GM03348 (cell line): ENCODE measurements at places on chromosomes 7 and 10.

DNA sequence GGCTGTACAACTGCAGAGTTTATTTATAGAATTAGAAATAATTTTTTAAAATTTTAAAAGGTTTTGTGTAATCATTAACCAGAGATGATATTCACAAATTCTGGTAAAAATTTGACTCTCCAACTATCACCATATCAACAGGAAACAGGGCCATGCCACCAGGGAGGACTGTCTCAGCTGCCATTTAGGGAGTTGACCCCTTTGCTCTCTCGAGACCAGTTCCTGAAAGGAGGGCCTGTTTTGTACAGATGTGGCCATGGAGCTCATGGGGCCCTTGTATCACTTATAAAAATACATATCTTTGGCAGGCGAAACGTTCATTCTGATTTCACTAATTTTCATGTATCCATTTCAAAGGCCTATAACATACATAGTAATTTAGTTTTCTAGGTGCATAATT is 20.3 kb downstream of the H2AZ2 start:
- DNase-seq: no peak

DNA sequence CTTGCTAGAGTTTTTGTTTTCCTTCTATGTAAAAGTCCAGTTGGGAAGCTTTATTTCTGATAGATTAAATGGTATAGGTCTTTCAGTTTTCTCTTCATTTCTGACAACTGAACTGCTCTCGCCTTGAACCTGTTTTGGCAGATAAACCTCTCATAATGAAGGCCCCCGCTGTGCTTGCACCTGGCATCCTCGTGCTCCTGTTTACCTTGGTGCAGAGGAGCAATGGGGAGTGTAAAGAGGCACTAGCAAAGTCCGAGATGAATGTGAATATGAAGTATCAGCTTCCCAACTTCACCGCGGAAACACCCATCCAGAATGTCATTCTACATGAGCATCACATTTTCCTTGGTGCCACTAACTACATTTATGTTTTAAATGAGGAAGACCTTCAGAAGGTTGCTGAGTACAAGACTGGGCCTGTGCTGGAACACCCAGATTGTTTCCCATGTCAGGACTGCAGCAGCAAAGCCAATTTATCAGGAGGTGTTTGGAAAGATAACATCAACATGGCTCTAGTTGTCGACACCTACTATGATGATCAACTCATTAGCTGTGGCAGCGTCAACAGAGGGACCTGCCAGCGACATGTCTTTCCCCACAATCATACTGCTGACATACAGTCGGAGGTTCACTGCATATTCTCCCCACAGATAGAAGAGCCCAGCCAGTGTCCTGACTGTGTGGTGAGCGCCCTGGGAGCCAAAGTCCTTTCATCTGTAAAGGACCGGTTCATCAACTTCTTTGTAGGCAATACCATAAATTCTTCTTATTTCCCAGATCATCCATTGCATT is 27.1 kb downstream of the MET start:
- no peak for DNase-seq

DNA sequence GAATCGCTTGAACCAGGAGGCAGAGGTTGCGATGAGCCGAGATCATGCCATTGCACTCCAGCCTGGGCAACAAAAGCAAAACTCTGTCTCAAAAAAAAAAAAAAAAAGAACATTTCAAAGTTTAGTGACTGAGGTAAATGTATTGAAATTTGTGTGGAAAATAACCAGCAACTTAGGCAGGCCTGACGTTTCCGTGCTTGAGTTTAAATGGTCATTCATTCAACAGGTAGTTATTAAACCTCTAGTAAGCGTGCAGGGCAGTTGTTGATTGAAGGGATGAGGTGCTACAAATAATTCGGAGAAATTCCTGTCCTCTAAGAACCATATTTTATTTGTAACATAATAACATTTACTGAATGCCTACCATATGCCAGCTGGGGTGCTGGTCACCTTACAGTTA is 135.3 kb downstream of the PRKAG2 start:
- DNase-seq: no peak

GRCh38 chr10:63699785-63700613 is 178.8 kb downstream of the REEP3 start:
- peak; percentile 86 for DNase-seq

DNA sequence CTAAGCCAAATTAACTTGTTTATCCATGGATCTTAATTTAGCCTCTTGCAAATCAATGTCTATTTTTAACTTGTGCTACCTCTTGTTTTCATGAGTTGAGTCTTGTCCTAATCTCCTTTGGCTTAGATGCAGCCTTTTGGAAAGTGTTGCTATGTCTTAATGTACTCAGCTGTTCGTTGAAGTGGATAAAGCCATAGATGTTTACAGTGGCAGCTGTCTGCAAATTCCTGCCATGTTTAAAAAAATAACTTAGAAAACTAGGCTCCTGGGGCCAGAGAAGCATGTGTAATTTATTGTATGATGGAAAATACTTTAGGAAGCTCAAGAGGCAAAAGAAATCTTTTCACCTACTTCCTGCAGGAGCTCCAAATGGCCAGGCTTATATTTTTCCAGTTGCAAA is 253.1 kb upstream of the RHOBTB1 start:
- DNase-seq: no peak

DNA sequence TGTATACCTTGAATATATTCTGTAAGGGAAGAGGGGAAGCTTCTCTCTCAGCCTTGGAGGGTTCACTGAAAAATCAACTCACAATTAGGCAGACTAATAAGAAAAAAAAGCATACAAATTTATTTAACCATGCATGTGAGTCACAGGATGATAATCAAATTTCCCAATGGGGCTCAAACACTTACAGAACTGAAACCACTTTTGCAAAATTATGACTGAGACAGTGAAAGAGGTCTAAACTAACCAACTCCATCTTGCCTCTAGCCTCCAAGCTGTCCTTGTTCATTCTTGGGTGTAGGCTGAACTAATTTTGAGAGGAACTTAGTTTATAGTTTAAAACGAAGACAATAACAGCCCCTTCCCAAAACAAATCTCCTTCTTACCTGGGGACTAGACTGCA is 618.3 kb upstream of the AUTS2 start:
- peak; percentile 28 for DNase-seq

DNA sequence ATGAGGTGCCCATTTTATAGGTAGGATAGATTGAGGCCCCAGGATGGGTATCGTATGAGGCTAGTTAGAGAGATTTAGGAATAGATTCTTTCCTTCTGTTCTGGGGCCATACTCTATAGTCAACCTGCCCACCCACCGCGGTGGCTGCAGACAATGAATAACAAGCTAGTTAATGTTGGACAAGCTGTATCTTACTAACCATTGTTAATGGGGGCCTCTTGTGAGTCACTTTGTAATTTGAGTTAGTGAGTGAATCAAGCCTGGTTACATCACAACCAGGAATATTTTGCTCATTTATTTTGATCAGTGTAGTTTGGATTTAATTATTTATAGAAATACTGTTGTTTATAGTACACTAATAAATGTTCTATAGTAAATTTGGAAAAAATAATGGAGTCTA is 7.3 kb downstream of the SORCS3 start:
- no peak for DNase-seq

DNA sequence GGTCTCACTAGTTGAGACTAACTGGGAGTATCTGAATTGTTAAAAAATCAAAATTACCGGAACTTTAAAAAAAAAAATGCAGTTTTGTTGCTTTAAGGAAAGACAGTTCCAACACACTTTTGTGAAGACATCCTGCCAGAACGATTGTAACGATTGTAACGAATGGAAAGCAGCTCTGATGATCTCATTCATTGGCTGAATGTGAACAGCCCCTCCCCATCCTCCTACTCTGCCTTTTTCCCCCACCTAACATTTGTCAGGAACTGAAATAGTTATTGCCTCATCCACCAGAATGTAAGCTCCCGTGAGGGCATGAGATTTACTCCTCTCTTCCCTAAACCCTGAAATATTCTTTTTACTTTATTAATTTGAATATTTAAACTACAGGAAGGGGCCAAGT is 23.1 kb upstream of the ZC3HAV1L start:
- DNase-seq: peak; percentile 59

DNA sequence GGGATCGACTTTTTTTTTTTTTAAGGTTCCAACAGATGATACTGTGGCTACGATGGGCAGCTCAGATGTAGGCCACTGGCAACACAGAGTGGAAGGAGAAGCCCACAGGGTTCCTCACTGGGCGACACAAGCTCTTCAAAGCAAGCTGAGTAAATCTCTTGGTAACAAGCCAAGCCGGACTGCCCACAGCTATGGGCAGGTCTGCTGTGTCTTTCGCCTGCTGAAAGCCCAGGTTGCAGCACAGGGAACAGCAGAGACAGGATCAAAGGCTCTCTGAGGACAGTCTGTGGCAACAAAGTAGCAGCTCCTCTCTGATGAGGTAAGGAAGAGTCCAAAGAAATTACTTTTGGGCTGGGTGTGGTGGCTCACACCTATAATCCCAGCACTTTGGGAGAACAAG is 83.6 kb downstream of the KCNMA1 start:
- no peak for DNase-seq

GRCh38 chr10:3172081-3172445 is 519 bp downstream of the PITRM1 start:
- peak; percentile 58 for DNase-seq

DNA sequence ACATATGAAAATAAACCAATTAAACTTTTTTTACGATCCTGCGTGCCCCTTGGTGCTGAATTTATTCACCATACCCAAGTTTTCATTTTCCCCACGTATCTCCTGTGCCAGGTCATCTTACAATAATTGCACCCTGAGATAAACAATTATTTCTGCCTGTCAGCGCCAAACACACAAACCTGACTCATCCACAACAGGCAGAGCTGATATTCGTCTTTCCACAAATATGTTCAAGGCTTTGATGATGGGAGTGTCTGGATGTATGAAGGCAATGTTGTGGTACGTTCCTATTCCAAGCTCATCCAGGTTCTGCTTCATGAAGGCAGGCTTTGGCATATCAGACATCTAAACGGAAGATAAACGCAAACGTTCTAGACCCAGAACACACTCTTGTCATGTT is 45.8 kb upstream of the RHEB start:
- DNase-seq: no peak

- no peak for DNase-seq
Measured at GRCh38 chr10:86868353-86868752, 89.1 kb downstream of the MMRN2 start.

DNA sequence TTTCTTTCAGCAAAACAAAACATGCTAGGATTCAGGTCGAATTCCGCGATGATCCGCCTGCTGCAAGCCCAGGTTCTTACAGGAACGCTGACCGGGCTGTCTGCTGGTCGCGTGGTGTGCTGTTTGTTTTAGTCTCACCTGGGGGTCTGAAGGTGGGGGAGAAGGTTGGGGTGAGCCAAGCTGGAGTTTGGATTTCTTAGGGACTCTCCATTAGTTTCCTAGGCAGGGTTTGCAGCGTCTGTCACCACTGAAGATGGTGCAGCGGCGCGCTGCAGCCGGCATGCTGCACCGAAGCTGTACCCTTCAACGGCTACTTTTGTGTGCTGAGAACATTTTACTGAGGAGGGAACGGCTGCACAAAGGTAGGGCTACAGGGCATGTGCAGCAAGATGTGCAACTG is 48.7 kb downstream of the GCC1 start:
- peak; percentile 13 for DNase-seq

DNA sequence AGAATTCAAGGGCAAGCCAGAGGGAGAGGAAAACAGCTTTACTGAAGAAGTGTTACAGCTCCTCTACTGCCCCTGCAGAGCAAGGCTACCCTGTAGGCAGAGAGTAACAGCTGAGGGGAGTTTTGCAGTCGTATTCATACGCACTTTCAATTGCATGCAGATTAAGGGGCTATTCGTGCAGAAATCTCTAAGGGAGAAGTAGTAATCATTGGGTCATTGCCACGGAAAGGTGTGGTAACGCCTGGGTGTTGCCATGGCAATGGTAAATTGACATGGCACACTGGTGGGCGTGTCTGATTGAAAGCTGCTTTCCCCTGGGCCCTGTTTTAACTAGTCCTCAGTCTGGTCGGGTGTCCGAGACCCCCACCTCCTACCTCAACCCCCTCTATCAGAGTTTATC is 227.2 kb downstream of the NSUN6 start:
- no peak for DNase-seq

DNA sequence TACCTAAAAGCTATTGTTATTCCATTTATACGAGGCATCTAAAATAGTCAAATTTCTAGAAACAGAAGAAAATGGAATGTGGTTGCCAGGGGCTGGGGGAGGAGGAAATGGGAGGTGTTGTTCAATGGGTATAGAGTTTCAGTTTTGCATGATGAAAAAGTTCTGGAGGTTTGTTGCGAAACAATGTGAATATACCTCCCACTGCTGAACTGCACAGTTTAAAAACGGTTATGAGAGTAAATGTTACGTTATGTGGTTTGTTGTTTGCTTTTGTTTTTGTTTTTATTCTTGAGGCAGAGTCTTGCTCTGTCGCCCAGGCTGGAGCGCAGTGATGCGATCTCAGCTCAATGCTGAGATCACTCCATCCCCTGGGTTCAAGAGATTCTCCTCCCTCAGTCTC is 64.9 kb upstream of the NRBF2 start:
- DNase-seq: no peak

GRCh38 chr7:39527951-39528350 is 38.3 kb upstream of the YAE1 start:
- DNase-seq: no peak

DNA sequence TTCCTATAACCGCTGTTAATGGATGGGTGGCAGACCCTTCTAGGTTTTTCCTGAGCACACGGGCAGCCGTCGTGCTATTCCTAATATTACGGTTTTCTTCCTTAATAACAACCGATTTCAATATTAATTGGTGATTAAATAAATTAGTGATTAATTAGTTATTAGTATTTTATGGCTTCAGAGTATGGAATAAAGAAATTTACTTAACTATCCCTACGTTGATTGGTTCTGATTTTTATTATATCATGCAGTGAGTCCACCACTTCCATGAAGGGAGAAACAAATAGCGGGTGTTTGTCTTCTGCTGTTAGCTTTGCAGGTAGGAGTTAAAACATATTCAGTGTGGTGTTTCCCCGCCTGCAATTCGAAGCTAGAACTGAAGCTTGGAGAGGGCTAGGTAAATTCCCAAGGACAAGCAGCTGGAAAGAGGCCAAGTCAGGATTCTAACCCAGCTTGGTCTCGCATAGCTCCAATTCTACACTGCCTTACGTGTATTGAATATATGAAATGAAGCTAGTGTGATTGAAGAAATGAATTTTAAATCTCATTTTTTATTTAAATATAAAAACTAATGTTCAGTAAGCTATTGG is 928 bp upstream of the CSTF2T start:
- DNase-seq: no peak

DNA sequence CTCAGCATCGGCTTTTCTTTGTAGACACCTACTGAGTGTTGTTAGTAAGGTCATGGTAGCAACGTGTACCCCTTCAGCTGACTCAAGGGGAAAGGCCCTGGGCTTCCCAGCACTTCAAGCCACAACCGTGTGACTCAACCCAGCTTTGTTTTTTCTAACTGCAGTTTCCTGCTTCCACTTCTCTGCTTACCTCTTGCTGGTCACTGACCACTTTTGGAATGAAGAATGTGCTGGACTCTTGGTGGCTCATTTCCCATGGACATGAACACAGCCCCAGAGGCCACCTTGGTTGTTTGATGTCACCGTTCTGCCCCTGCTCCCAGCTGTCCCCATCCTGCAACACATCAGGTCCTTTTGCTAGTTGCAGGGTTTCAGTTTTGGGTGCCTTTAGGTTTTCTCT is 69.5 kb upstream of the ZNF438 start:
- peak; percentile 65 for DNase-seq
